Neural progenitor cell (in vitro differentiated cells): ENCODE measurements at places on chromosomes 2 and 18. TPM values are rescaled to one million over a fixed set of nuclear protein-coding genes. Genes with fewer than 3 reads are reported as not detected.
A peak's percentile ranks its signal among the peaks of the same experiment; 100 is the strongest.

HOXD9 gene
- total RNA-seq: not detected in 2 replicates

TLX2 gene
- total RNA-seq: not detected in 2 replicates

HOXD12 gene
- total RNA-seq: not detected in 2 replicates

LHCGR gene
- total RNA-seq: not detected in 2 replicates

FSIP2 gene
- total RNA-seq: 12.7 and 15.9 TPM in 2 replicates

MAPK4 gene
- total RNA-seq: 7.0 and 7.9 TPM in 2 replicates

TMEM214 gene
- 18.1 and 26.1 TPM in 2 replicates for total RNA-seq

SEPTIN10 gene
- total RNA-seq: 96.9 and 160 TPM in 2 replicates

KANSL1L gene
- total RNA-seq: 31.2 and 51.8 TPM in 2 replicates

FAM237A gene
- total RNA-seq: not detected in 2 replicates

GPR17 gene
- total RNA-seq: not detected in 2 replicates

DNA sequence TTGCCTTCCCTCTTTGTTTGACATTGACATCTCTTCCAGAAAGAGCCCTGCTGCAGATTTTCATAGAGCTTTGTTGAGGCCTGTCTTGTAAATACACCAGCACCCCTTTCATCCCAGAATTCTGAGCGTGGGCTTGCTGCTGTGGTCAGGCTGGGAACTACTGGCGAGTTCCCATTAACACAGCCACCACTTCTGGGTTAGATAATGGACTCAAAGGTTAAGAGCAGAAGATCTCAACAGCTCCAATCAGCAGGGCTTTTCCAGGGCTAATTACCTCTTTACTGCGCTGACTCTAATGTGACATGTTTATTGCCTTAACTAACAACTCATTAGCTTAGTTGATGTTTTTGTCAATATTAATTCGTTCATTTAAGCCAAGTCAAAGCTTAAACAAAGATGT, 235.9 kb upstream of the BOD1L2 start:
- DNase-seq: peak; percentile 13

- DNase-seq: no peak
Observed at GRCh38 chr2:36859366-36859792, 107.0 kb downstream of the STRN start.

- DNase-seq: no peak
Observed at GRCh38 chr2:71893646-71894045, 254.0 kb downstream of the CYP26B1 start.

DNA sequence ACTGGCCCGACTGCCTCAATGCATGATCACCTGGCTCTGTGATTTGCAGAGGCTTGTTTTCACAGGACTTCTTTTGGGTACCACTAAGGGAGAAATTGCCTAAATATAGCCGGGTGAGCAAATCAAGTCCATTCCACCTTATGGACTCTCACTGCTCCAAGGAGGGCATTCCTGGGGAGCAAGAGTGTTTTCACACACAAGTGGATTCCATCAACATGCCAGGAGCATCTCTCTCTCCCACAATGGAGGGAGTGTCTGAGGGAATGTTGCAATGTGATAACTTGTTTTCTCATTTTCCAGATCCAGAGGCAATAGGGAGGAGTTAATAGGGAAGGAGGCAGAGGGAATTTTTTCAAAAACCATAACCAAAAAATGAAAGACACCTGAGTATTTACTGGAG, 250.7 kb downstream of the SATB2 start:
- DNase-seq: no peak

DNA sequence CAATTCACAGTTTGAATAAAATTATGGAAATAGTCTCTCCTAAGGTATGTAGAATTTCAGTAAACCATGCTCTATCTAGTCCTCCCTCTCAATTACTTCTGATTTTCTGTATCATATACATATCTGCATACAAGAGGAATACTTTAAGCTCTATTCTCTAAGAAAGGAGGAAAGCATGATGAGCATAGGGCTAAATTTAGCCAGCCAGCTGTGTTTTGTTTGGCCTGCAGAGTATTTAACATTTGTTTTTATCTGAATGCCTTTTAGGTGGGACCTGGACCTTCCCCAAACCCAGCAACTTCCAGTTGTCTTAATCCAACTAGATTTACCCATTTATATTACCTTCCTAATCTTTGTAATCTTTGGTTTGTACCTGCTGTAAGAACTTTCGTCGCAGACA, 42.2 kb upstream of the FAM117B start:
- no peak for DNase-seq

DNA sequence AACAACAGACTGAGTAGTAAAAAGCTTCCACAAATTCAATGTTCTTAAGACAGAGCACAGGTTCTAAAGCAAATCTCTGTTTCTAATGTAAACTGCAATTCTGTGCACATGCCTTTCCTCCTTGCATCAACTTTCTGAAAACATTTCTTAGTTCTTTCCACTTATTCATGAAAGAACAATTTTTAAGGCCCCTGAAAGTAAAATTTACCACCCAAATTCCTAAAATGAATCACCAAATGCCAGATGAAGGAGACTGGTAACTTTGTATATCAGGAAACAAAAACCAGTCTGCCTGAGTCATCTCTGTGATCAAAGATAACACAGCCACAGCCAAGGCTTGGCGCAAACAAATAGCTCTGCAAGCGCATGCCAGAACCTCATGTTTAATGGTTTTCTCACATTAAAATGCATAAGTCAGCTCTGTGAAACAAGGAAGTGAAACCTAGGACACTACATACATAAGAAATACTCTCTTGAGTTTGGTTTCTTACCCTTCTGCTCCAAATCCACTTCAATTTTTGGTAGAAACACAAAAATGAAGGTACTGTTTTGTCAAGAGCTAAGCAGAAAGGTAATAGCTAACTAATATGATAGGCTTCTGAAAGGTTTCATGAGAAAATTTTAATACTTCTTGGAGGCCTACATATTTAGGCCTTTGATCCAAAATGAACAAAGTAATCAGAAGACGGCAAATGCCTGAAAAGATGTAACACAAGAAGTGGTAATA, 169.4 kb downstream of the THADA start:
- no peak for DNase-seq

DNA sequence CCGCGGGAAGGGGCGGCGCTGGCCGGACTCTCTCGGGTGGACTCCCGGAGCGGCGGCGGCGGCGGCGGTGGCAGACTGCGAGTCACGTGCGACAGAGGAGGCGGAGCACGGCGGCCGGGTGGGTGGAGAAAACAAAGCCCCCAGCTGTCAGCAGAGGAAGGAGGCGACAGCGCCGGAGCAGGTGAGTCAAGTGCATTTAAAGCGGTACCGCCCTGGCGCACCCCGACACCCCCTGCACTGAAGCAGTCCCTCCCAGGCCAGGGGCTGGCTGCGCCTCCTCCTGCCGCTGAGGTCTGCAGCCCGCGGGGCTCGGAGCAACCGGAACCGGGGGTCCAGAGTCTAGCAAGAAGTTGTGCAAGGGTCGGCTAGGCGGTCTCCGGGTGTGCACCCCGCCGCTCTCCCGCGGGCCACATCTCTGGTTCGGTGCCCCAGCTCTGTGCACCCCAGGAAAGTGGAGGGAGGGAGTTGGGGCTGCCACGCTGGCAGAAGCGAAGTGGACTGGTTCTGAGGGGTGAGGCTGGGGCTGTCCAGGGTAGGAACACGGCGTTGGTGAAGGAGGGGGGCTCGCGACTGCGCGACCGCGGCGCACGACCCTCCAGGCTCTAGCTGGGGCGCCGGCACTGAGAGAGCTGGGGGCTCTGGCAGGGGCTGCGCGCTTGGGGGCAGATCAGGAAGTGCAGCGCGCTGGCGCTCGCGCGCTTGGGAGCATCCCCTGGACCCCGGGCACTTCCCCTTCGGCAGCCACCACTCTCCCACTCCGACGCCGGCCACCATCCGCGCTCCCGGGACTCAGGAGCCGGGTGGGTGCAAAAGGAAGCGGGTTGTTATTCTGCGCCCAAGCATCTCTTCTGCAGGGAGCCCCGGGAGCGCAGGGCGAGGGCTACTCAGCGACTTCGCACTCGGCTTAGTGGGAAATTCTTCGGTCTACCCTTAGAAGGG, 64.0 kb upstream of the MAPRE2 start:
- DNase-seq: peak; percentile 78

DNA sequence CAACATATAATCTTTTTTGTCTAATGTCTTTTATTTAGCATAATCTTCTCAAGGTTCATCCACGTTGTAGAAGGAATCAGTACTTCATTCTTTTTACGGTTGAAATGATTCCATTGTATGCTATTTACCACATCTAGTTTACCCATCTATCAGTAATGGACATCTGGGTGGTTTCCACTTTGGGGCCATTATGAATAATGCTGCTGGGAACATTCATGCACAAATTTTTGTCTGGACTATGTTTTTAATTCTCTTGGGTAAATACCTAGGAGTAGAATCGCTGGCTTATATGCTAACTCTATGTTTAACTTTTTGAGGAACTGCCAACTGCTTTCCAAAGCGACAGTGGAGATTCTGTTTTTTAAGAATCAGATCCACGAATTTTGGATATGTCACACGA, 7.4 kb upstream of the GCG start:
- DNase-seq: no peak

- DNase-seq: no peak
Observed at GRCh38 chr2:67752199-67752598, 310.6 kb downstream of the C1D start.

DNA sequence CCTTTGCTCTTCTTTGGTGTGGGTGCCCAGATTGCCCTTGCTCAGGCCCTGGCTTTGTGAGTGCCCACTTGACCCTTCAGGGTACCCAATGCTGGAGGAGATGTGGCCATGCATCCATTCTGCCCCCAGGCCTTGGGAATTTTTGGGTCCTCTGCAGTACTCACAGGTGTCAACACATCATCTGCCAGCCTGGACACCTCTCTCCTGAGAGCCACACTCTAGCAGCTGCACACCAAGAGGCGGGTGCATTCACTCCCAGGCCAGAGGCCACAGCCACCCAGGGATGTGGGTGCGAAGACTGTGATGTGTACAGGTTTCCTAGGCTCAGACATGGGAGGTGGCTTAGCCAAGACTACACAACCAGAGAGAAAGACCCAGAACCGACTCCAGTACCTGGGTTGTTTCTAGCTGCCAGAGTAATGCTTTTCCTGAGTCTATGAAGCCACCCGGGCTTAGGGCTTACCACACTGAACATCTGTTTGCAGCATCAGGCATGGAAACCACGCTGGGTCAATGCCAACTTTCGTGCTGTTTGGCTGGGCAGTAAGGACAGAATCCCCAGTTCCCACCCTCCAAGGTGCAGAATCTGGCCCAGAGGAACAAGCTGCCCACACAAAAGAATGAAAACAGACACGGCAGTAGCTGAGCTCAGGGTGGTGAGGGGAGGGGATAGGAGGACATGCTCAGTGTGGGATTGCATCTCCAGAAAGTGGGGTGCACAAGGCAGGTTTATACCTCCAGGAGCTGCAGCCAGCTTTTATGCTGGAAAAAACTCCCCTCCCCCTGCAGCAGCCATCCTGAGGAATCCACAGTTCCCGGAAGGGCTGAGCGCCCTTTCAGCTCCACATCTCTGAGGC, 40.1 kb downstream of the KCNF1 start:
- no peak for DNase-seq

- peak; percentile 51 for DNase-seq
Observed at GRCh38 chr2:80058562-80058961, 246.0 kb downstream of the LRRTM1 start.

- peak; percentile 6 for DNase-seq
Observed at GRCh38 chr2:18950361-18950851, 361.0 kb upstream of the NT5C1B start.

- DNase-seq: no peak
Observed at GRCh38 chr18:9530226-9531009, 55.1 kb downstream of the RALBP1 start.

DNA sequence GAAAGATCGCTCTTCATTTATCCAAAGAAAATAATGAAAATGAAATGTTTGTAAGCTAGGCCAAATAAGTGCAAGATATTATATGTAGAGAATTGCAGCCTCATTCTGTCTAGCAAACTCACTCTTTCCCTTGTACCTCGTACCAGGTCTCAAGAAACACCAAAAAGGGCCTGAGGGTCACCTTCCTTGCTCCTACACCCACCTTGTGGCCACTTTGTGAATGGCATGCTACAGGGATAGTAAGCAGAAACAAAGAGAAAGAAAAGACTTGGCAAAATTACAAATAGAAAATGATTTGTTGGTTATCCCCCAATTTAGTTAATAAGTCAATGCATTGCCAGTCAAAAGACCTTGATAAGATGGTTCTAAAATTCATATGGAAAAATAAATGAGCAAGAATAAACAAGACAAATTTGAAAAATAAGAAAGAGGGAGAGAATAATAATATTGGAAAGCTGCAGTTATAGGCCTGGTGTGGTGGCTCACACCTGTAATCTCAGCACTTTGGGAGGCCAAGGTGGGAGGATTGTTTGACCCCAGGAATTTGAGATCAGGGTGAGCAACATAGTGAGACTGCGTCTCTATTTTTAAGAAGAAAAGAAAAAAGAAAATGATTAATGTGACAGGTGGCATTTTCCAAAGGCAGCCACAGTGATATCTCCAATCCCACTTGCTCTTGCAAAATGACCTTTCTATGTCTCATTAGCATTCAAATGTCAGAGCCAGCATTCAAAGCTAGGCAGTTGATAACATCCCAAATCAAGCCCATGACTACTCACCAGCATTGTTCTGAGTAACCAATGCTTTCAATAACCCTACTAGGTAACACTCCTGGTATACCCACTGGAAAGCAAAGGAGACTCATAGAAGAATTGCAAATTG, 38.8 kb upstream of the BMP10 start:
- DNase-seq: peak; percentile 84

GRCh38 chr2:173175222-173175621, 99.6 kb downstream of the MAP3K20 start:
- no peak for DNase-seq

DNA sequence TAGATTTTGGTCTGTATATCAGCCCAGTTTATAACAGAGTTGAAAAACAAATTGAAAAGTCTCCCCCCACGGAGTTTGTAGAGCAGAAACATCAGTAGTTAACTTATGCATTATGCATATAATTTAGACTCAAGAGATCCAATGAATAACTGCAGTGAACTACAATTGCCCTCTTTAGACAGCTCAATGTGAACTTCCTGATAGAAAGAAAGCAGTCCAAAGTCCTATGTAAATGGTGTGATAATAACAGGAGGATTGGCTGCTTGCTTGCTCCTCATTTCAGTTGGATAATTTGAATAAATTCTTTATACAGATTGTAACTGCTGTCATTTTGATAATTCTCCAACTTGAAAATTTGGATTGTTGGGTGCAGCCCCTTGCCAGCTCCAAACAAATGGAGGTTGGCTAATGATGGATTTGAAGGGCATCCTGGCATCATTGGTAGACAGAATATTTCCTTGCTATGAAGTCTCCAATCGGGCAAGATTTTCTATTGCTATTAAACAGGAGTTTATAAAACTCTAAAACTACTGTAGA, 297.1 kb downstream of the ASXL3 start:
- no peak for DNase-seq

DNA sequence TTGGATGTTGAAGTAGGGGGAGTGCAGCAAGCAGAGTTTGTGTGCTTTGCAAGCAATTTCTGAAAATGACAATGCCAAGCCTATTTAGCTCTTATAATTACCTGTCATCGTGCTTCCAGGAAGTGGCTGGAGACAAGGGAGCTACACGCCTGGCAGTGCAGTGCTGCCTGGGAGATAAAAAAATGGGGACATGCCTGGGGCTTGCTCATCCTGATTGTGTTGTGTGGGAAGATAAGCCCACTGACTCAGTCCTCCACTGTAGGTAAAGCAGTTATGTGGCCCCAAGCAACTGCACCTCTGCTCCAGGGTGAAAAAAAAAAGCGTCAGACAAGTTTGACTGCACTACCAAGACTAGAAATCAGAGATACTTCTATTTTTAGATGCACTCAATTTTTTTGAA, 396.9 kb upstream of the NXPH2 start:
- DNase-seq: no peak
